ENCODE measurements at places on chromosomes 7 and 10.

- peak; percentile 96 for DNase-seq
These were observed 30.2 kb upstream of the ANKRD2 start for GRCh38 chr10:97542169-97543024.

DNA sequence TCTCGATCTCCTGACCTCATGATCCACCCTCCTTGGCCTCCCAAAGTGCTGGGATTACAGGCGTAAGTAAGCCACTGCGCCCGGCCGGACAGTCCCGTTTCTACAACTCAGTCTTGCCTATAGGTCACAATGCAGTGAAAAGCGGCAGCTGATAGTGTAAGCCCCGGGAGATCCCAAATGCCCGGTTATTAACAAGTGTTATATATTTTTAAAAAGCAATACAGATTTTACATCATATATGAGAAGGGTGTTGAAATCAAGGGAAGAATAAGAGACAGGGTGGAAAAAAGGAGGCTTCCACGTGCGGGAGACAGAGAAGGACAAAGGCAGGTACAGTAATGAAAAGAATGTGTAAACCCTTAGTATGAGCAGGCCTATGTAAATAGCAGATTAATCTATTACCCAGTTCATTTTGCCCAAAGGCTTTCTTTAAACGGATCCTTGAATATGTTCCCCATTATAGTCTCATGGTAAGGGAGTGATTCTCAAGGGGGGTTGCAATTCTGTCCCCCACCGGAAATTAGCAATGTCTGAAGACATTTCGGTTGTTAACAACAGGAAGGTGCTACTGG, 170.8 kb downstream of the PDE1C start:
- no peak for DNase-seq

GRCh38 chr7:90155206-90155605, 937 bp downstream of the STEAP1 start:
- DNase-seq: no peak

GRCh38 chr10:17836942-17837341, 27.8 kb downstream of the MRC1 start:
- DNase-seq: peak; percentile 71

- no peak for DNase-seq
These were observed 105.7 kb downstream of the SVOPL start for GRCh38 chr7:138595454-138595853.

DNA sequence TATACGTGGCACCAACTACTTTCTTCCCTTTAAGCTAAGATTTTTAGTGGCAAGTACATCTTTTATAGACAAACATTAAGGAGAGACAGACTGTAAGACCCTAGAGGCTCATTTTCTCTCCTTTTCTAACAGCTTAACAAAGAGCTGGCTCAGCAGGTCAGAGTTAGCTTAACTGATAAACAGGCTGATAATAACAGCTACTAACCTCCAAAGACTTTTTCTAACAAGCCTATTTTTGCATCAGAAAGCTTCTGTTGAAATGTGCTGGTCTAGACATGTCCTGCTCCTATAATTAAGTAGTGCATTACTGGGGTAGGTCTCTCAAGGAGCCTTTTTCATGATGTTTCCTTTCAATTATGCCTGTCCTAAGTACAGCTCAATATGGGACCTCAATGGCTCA, 238.2 kb upstream of the FAM3C start:
- DNase-seq: no peak

DNA sequence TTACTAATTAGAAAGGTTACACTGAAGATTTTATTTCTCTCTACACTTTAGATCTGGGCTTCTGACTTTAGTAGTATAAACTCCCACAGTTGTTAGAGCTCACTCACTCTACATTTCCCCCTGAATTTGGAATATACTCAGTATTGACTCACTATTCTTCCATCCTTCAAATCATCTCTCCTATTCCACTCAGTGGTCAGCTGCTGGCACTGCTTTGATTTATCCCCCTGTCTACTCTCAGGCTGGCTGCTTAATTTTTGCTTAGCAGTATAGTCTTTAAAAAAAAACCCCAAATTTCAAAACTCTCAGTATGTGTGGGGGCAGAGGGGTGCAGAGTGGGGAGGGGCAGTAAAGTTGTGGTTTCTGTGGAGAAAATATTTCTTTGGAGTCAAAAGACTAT, 68.9 kb downstream of the CDK6 start:
- peak; percentile 44 for DNase-seq

- peak; percentile 19 for DNase-seq
These were observed 76.4 kb upstream of the SCIN start for GRCh38 chr7:12493863-12494686.

DNA sequence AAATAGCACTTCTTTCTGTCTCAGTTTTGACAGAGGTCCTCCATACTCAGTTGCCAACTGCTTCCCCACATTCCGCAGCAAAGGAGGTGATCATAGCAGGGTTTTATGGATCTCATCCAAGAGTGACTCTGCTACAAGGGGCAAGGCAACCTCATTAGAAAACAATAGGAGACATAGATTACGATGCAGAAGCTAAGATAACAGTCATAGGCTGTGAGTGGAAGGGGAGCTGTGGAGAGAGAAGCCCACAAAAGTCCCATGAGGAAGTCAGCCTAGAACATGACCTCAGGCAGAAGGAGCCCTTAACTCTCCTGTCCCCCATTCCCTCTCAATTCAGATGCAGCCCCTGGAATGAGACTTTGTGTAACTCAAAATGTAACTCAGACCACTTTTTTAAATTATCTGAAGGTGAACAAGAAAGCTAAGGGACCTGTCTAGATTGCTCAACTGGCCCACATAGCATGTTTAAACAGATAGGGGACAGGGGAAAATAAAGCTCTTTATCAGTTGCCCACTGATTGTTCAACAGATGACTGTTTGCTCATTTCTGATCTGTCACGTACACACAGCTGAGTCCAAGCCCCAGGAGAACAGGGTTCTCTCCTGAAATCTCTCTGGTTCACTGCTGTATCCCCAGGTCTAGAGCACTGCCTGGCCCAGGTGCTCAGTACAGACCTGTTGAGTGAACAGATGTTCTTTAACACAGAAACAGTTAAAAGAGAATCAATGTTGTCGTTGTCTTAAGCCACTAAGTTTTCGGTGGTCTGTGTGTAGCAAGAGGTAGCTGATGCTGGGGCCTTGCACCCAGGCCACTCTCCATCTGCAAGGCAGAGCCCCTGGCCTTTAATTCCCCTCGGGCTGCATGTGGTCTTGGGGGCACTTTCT, 1.5 kb upstream of the NCOA4 start:
- DNase-seq: no peak

- no peak for DNase-seq
These were observed 43.1 kb downstream of the CUX1 start for GRCh38 chr7:101860316-101861217.

DNA sequence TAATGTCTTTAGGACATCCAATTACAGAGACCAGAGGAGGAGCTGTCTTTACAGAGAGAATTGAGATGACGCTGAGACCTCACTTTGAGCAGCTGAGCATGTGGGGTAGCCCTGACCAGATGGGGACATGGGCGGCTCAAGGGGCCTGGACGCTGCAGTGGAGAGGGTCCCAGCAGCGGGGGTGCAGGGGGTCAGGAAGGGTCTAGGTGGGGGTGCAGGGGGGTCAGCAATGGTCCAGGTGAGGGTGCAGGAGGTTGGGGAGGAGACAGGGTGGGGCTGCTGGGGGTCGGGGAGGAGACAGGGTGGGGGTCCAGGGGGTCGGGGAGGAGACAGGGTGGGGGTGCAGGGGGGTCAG, 43.2 kb upstream of the CFAP46 start:
- no peak for DNase-seq

DNA sequence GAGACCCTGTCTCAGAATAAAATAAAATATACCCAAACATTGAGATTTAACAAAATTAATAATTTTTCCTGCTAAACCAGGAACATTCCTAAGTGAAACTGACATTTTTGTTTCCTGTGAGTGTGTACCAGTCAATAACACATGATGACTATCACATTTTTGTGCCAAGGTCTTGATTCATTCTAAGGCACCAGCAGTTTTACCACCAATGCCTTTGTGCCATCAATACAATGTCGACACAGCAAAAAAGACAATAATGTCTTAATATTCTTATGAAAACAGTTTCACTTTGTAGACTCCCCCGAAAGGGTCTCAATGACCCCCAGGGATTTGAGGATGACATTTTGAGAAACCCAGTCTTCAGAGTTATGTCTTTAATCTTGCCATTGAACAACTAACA, 7.2 kb upstream of the CADPS2 start:
- no peak for DNase-seq

DNA sequence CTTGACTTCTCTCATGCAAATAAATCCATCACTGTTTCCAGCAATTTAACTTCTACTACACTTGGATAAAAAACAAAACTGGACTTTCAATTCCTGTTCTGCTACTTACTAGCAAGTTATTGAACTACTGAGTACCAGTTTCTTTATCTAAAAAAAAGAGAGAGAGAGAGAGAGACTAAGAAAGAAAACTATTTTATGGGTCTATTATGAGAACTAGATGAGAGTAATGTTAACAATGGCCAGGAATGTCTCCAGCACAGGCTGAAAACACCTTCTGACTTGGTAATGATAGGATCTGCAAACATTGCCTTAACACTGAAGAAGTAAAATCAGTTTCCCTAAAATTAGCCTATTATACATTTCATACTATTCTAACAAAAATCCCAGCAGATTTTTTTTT, 5.2 kb downstream of the TSPAN12 start:
- no peak for DNase-seq

GRCh38 chr7:30240106-30240800, 44.1 kb upstream of the ZNRF2 start:
- DNase-seq: peak; percentile 93

DNA sequence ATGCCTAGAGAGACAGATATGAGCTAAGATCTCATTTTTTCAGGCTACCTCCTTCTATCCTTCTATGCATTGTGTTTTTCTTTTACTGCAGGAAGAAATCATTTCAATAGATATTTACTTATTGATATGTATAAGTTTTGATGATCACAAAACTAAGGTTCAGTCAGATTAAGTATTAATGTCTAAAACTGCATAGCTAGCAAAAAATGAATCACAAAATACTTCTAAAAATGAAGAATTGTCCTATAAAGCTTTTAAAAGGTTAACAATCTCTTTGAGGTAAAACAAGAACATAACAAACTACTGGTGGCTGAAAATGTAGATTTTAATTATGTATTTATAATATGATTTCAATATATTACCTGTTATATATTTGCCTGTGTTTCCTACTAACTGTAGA, 632.9 kb upstream of the LRRTM3 start:
- no peak for DNase-seq

GRCh38 chr10:10886861-10887531, 130.7 kb upstream of the CELF2 start:
- DNase-seq: no peak

DNA sequence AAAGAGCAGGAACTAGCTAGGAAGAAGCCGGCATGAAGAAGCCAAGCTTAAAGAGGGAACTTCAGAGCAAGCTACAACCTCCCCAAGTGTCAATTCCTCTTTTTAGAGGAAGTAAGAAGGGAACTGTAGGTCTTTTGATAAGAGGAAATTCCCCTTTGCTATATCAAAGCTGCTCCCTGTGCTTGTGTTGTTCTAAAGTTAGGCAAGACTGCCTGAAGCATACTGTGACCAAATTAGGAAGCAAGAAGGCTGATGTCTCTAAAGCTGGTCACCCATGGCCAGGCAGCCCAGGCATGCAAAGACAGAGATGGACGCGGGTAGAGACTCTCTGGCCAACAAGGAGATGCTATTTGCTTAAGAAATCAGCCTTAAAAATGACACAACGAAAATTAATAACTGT, 87.9 kb downstream of the RNF216 start:
- DNase-seq: peak; percentile 58

GRCh38 chr10:6108072-6108471, 19.2 kb downstream of the RBM17 start:
- peak; percentile 42 for DNase-seq

GRCh38 chr10:83834096-83834495, 305.2 kb upstream of the GHITM start:
- DNase-seq: no peak

- DNase-seq: peak; percentile 51
These were observed 5.4 kb downstream of the WDR86 start for GRCh38 chr7:151404216-151405011.

GRCh38 chr10:78342827-78343653, 309.4 kb downstream of the RPS24 start:
- peak; percentile 34 for DNase-seq

- DNase-seq: no peak
These were observed at the start of gene NOS3 for GRCh38 chr7:150990416-150991186. Gene NOS3 (plus strand): TSS chr7:150991017. CDS start chr7:150993804, 2,787 bp downstream.

DNA sequence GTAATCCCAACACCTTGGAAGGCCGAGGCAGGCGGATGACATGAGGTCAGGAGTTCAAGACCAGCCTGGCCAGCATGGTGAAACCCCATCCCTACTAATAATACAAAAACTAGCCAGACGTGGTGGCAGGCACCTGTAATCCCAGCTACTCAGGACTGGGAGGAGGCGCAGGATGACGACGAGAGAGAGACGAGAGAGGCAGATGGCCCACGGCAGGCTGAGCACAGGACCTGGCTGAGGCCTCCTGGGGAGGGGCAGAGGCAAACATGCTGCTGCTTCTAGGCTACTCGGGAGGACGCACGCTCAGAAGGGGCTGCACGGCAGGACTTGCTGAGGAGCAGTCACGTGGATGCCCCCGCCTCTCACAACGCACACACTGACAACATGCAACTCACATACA, 22.4 kb downstream of the DIP2C start:
- DNase-seq: no peak

DNA sequence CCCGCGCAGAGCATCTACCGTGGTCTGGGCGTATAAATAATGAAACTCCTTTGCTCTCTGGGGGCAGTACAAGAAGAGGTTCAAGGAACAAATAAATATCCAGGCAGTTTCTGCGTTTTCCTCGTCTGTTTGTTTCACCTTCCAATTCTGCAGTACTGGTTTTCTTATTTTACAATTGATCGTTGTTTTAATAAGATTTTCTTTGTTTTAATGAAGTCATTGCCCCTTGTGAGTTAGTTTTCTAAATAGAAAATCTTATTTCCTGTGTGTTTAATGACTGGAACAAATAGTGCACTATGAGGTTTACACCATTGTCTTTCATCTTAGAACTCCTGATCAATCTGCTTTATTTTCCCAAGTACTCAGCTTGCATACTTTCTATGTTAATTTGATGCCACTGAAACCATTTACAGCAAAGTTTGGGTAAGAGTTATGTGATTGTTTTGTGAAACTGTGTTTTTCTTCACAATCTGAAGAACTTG, 1.2 kb downstream of the PLEKHA1 start:
- DNase-seq: peak; percentile 32

- no peak for DNase-seq
These were observed 4.4 kb downstream of the MYO3A start for GRCh38 chr10:25938405-25938804.

- peak; percentile 86 for DNase-seq
These were observed 116.2 kb downstream of the LRMDA start for GRCh38 chr10:75547391-75548298.

- no peak for DNase-seq
These were observed 139.6 kb downstream of the PTPN20 start for GRCh38 chr10:47050618-47051455.

- no peak for DNase-seq
These were observed 8.4 kb downstream of the TRIM24 start for GRCh38 chr7:138468244-138469123.
